ENCODE measurements at places on chromosomes 7 and 10.

DNA sequence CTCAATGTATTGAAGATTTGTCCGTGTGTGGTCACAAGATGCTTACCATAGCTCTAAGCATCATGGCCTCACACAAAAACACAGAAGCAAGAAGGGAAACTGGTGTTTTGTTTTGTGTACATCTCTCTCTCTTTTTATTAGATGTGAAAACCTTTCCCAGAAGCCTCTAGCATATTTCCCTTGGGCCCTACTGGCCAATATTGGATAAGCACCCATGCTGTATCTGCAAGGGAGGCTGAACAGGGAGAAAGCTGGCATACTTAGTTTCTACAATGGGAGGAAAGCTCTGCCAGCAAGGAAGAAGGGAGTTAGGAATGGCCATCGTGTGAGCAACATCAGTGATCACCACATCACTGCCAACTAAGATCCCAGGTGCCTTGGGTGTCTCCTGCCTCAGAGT, 9.6 kb upstream of the NAMPT start:
- DNase-seq, result no peak

- no peak for DNase-seq
Observed at GRCh38 chr7:121490309-121490708, 94.2 kb upstream of the FAM3C start.

- DNase-seq, result no peak
Observed at GRCh38 chr7:27112361-27112760, 9.9 kb upstream of the HOXA2 start.

- DNase-seq, result no peak
Observed at GRCh38 chr7:126727930-126728391, 524.8 kb downstream of the GRM8 start.

- DNase-seq, result no peak
Observed at GRCh38 chr10:127759276-127759675, 22.3 kb downstream of the FOXI2 start.

DNA sequence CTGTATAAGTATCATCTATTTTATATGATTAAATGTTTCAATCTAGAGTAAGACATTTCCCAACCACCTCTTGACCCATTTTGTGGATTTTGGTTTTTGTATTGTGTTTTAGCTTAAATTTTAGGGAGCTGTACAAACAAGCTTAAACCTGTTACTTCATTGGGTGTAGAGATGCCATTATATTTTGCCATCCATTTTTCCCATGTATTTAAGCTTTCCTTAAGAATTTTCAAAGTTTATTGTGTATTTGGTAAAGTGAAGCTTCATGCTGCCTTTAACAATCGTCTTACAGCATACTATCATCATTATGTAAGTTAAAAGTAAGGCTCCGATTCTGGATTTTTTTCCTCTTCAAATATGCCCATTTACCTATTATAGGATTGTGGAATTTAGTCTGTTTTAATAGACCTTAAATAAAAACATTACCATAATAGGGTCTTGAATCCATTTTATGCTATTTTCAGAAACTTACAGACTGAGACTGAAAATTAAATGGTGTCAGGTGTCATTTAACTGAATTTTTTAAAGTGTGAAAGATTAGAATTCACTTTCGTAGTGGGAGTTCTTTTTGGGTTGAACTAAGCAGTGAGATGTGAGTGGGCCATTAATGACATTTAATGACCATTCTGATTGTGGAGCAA, 2.2 kb downstream of the KMT2E start:
- DNase-seq, result no peak

GRCh38 chr10:96857301-96858012, 25.4 kb downstream of the LCOR start:
- DNase-seq, result no peak

DNA sequence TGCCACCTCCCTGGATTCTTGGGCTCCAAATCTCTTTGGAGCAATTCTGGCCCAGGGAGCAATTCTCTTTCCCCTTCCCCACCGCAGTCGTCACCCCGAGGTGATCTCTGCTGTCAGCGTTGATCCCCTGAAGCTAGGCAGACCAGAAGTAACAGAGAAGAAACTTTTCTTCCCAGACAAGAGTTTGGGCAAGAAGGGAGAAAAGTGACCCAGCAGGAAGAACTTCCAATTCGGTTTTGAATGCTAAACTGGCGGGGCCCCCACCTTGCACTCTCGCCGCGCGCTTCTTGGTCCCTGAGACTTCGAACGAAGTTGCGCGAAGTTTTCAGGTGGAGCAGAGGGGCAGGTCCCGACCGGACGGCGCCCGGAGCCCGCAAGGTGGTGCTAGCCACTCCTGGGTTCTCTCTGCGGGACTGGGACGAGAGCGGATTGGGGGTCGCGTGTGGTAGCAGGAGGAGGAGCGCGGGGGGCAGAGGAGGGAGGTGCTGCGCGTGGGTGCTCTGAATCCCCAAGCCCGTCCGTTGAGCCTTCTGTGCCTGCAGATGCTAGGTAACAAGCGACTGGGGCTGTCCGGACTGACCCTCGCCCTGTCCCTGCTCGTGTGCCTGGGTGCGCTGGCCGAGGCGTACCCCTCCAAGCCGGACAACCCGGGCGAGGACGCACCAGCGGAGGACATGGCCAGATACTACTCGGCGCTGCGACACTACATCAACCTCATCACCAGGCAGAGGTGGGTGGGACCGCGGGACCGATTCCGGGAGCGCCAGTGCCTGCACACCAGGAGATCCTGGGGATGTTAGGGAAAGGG, 913 bp downstream of the NPY start:
- DNase-seq, result no peak

GRCh38 chr10:125123476-125124114, 36.8 kb downstream of the CTBP2 start:
- DNase-seq, result no peak

DNA sequence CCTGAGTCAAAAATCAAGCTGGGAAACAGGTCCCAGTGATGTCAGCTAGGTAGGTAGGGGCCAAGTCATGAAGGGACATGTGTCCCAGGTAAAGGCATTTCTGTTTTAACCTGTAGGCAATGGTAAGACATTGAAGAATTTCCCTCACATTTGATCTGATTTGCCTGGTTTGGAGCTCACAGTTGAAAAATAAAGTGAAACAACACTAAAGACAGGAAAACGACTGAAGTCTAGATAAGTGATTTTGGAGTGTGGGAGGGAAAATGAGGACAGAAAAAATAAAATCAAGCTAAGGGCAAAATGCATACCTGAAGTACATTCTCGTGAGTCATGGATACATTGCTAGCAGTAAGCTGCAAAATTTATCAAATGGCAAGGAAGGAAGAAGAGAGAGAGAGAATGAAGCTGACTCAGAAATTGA, 169.9 kb downstream of the SKIDA1 start:
- DNase-seq, result no peak

DNA sequence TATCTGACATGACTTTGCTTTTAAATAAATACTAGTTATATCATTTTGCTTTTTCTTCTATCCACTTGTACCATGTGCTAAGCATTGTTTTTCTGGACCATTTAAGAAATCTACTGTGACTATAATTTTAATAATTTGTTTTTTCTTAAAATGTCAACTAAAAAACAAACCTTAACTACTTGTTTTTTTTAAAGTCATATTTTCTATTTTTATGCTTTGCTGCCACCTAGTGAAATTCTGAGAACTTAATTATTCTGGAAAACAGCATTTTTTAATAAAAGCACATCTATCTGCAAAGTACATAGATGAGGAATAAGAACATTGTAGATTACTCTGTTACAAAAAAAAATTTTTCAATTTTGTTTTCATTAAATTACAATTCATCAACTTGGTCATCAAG, 47.4 kb downstream of the ORC5 start:
- no peak for DNase-seq

- no peak for DNase-seq
Observed at GRCh38 chr7:251005-251404, 39.0 kb upstream of the FOXL3 start.

DNA sequence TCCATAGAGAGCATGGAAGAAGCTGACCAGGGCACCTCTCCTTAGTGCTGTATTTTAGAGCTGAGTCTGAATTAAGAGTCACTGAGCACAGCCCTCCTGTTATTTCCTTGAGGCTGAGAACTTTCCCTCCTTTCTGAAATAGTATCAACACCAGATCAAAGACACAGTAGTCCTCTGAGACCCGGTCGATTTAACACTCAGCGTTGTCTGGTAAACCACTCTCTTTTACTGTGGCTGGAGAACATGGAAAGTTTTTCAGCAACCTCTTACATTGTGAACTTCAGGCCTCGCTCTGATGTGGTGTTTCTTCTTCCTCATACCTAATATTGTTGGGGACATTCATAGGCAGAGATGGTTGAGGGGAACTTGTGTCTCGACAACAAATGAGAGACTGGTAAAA, 202.0 kb upstream of the MTPN start:
- no peak for DNase-seq

- no peak for DNase-seq
Observed at GRCh38 chr7:155136619-155137243, 66.6 kb downstream of the HTR5A start.

- no peak for DNase-seq
Observed at GRCh38 chr10:97329766-97330165, 4.8 kb downstream of the FRAT2 start.

- DNase-seq, result no peak
Observed at GRCh38 chr10:8057636-8058273, 3.3 kb downstream of the GATA3 start.

DNA sequence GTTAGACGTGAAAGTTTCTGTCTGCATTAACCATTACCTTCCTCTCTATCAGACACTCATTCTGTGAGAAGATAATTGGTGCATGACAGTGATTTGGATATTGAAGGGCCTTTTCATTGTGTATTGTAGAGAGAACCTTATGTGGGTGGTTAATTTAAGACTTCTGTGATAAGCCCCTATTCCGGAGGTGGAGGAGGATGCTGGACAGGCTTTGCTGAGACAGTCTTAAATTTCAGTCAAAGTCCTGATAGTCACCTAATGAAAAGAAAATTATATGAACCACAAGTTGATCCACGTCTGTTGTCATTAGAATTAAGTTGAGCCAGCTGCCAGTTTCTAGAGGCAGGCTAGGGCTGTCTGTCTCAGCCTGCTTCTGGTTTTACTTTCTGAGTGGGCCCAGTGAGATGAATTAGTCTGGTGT, 62.9 kb downstream of the CELF2 start:
- DNase-seq, result no peak

DNA sequence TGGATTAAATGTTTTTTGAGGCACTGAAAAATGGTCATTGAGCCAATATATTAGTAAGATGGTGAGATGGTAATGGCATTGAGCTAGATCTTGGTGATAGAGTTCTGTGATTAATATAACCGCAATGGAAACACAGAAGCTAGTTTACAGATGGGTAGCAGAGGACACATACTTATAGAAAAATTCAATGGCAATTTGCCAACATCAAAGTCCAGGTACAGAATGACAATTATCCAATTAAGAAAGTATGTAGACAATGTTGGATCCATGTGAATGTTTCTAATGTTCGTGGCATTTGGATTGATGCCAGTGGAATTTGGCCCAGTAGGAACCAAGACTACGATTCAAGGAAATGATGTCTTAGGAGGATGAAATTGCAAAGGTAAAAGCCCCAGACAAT, 187.8 kb downstream of the GNAT3 start:
- DNase-seq, result no peak
